Thymus (tissue), 14 donors: ENCODE measurements at places on chromosomes 11 and 22. TPM values are rescaled to one million over a fixed set of nuclear protein-coding genes. Genes with fewer than 3 reads are reported as not detected.

- no peak for DNase-seq
These were observed 248.6 kb upstream of the PLET1 start for GRCh38 chr11:112509300-112509699.

DNA sequence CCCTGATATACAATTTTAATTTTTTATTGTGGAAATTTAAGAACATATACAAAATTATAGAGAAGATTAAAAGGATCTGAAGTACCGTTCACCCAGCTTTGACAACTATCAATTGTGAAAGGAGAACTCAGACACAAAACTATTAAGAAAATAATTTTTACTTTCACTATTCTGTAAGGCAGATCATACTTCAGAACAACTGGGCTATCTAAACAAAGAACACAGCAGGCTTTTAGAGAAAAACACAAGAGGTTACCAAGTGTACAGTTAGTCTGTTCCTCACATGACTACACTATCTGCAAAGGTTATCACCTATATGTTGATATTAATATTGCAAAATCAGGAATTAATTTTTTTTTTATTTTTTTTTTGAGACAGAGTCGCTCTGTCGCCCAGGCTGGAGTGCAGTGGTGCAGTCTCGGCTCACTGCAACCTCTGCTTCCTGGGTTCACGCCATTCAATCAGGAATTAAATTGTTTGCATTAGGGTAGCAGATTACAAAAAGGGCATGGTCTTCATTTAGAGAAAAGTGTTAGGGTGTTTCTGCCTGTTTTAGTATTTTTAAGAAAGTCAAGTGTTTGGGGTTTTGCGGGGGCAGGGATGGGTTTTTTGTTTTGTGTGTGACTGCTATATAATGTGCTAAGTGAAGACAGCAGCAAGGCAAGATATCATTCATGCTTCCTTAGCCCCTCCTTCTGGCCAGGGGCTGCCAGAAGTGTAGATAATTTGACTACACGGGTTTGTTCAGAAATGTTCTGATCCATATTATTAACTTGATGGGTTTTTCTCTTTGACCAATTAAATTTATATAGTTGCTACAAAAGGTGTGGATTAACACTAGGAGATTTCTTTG, 27.6 kb upstream of the SIK2 start:
- no peak for DNase-seq

- no peak for DNase-seq
These were observed 15.5 kb downstream of the FGF3 start for GRCh38 chr11:69803604-69804218.

DNA sequence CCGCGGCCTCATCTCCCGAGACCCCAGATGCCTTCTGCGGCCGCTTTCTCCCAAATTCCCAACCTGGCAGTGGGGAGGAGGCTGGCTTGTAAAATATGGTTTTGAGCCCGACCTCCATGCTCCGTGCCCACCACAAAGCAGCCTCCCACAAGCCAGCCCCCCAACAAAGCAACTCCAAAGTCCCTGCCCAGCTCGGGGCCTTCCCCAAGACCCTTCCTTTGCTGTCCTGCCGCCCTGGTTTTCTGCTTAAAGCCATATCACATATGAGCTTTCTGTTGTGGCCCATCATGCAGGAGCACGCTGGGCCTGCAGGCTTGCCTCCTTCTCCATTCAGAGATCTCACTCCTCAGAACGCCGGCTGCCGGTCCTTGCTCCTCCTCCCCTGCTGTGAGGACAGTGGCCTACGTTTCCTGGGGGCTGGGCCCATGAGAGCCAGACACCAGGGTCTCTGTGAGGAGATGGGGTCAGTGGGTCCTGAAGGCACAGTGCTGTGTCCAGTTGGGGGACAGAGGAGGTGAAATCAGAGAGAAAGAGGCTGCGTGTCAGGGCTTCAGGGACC, 680.0 kb downstream of the BRD1 start:
- no peak for DNase-seq

DNA sequence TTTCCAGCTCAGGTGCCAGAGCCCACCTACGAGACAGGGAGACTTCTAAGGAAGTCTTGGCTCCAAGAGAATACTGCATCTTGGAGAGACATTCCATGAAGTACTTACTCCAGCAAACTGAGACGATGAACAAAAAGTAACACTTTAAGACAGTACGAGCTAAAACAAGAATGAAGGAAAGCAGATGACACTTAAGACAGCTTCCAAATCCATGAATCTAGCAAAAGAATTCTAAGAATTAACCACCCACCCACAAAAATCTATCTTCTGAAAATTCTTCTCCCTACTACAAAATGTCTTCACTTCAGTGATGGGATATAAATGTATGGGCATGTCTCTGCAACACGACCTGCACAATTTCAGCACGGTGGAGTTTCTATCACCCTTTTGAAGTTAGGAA, 132.9 kb downstream of the C11orf58 start:
- no peak for DNase-seq

DNA sequence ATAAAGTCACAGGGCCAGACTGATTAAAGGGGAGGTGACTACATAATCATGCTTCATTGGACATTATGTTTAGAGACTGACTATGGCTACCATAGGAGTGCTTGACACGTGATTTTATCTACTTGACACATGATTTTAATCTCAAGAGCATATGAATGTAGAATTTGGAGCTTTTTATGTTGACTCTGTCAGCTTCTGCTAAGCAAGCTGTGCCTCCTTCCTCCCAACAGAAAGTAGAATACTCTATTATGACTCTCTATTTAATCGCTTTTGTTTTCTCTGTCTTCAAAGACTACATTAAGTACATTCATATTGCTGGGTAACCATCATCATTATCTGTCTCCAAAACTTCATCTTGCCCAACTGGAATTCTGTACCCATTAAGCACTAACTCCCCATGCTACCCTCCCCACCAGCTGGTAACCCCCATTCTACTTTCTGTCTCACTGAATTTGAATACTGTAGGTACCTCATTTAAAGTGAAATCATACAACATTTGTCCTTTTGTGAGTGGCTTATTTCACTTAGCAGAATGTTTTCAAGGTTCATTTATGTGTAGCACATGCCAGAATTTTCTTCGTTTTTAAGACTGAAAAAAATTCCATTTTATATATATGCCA, 24.7 kb upstream of the ANGPTL5 start:
- DNase-seq = no peak

GRCh38 chr11:29657709-29658108, 359.1 kb downstream of the KCNA4 start:
- DNase-seq = no peak

- no peak for DNase-seq
These were observed 35.4 kb upstream of the SMIM38 start for GRCh38 chr11:69120096-69120875.

GRCh38 chr22:42925598-42925997, 68.5 kb upstream of the ARFGAP3 start:
- DNase-seq = no peak

- no peak for DNase-seq
These were observed 62.4 kb upstream of the BMAL1 start for GRCh38 chr11:13215149-13215548.

- no peak for DNase-seq
These were observed 661 bp downstream of the ADAMTS8 start for GRCh38 chr11:130427581-130428315.

GRCh38 chr11:44031549-44031948, 16.2 kb upstream of the ACCSL start:
- DNase-seq = no peak

DNA sequence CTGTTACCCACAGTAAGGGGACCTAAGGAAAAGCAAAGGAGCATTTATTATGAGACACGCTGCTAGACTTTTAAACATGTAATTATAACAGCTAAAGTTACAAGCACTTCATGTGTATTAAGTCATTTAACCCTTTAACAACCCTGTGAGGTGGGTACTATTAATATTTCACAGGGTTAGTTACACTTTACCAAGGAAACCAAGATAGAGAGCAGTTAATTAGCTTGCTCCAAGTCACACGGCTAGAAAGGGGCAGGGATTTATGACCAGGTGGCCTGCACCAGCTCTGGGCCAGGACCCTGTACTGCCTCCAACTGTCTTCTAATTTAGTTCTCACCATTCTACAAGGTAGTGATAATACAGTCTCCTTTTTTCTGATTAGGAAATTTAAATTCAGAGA, 74.9 kb downstream of the RPL27A start:
- DNase-seq = no peak

GRCh38 chr11:69172674-69173073, 16.9 kb downstream of the SMIM38 start:
- no peak for DNase-seq

DNA sequence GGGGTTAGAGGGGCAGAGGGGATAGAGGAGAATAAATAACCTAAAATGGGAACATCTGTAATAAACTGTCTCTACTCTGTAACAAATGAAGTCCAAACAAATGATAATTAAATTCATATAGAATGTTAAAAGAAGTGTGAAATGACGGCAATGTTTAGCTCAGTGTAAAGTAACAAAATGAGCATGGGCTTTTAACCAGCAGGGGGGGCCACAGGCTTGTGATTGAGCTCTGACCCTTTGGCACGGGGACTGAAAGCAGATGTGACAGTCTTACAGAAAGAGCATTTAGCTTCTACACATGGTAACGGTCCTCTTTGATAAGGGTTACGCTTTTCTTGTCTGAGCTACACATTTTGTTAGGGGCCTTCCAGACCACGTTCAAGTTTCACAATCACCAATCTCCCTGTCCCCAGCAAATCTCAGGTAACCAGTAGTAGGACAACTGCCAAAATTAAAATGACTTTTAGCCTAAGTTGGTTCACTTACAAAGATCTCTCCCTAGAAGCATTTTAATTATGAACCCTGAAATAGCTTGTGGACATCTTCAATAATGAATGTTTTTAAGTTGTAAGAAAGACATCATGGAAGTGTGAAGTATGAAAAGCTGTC, 262.5 kb downstream of the DCDC1 start:
- DNase-seq = no peak

GRCh38 chr11:115672412-115672811, 168.2 kb upstream of the CADM1 start:
- DNase-seq = no peak

SOX6 gene
- total RNA-seq = 3.0 TPM

FAM180B gene
- not detected for total RNA-seq

WT1 gene
- 0.94 TPM for total RNA-seq

ADORA2A gene
- 77.4 TPM for total RNA-seq

APBB1 gene
- total RNA-seq = 47.0 TPM

ROM1 gene
- 1.7 TPM for total RNA-seq
